AG09309 (cell line): ENCODE measurements at places on chromosomes 6 and 20.

DNA sequence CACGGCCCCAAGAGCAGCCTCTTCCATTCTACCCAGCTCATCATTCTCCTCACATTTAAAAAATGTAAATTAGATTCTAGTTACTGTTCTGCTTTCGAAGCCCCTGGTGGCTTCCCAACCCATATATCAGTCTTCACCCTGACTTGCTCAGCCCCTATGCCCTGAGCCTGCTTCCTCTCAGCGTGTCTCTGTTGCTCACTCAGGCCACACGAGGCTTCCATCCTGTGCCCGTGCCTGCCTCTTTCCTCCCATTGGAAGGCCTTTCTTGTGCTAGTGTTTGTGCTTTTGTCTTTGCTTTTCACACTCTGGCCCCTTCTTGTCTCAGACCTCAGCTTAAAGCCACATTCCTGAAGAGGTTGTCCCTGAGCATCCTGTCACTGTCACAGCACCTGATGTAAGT is 78.1 kb downstream of the AFDN start:
- DNase-seq: no peak

DNA sequence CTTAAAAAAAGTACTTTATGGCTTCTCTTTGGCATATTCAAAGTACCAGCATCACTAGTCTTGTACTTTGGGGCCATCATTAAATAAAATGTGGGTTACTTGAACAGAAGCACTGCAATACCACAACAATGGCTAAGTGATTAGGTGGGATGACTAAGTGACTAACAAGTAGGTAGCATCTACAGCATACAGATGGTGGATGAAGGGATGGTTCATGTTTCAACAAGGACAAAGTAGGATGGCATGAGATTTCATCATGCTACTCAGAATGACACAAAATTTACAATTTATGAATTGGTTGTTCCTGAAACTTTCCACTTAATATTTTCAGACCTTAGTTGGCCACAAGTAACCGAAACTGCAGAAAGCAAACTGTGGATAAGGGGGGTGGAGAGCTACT is 7.7 kb downstream of the MPC1 start:
- no peak for DNase-seq

DNA sequence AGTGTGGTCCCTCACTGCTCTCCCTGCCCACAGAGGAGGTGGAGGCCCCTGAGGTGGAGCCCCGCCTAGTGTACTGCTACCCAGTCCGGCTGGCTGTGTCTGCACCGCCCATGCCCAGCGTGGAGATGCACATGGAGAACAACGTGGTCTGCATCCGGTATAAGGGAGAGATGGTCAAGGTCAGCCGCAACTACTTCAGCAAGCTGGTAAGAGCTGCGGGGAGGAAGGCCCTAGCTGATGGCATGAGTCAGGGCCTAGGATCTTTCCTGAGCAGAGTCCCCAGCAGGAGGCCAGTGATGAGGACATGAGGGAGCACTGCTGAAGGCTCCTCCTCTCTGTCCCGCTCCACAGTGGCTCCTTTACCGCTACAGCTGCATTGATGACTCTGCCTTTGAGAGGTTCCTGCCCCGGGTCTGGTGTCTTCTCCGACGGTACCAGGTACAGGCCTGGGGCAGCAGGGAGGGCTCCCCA is 11.2 kb downstream of the PCIF1 start:
- DNase-seq: no peak

- DNase-seq: no peak
Measured at GRCh38 chr6:89388846-89389245, 23.2 kb downstream of the RRAGD start.

GRCh38 chr6:54958446-54958845 is 111.9 kb downstream of the FAM83B start:
- DNase-seq: no peak
